ENCODE measurements at places on chromosomes 4 and X.

- DNase-seq: no peak
Measured at GRCh38 chr4:102612824-102613366, 111.7 kb downstream of the NFKB1 start.

GRCh38 chrX:130211415-130212186, 39.8 kb downstream of the RAB33A start:
- DNase-seq: no peak

DNA sequence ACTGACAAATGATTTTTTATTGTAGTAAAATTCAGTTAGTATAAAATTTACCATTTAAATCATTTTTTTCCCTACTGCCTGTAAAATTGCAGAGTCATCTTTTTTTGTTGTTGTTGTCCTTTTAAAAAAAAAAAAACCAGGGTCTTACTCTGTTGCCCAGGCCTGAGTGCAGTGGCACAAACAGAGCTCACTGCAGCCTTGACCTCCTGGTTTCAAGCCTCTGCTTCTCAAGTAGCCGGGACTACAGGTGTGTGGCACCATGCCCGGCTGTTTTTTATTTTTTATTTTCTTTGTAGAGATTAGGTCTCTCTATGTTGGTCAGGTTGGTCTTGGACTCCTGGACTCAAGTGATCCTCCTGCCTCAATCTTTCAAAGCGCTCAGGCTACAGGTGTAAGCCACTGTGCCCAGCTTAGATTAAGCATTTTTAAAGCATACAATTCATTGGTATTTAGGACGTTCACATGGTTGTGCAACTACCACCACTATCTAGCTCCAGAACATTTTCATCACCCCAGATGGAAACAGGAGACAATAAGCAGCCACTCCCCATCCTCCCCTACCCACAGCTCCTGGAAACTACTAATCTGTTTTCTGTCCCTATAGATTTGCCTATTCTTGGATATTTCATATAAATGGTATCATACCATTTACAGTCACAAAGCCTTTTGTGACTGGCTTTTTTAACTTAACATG, 59.7 kb upstream of the PGRMC2 start:
- no peak for DNase-seq

DNA sequence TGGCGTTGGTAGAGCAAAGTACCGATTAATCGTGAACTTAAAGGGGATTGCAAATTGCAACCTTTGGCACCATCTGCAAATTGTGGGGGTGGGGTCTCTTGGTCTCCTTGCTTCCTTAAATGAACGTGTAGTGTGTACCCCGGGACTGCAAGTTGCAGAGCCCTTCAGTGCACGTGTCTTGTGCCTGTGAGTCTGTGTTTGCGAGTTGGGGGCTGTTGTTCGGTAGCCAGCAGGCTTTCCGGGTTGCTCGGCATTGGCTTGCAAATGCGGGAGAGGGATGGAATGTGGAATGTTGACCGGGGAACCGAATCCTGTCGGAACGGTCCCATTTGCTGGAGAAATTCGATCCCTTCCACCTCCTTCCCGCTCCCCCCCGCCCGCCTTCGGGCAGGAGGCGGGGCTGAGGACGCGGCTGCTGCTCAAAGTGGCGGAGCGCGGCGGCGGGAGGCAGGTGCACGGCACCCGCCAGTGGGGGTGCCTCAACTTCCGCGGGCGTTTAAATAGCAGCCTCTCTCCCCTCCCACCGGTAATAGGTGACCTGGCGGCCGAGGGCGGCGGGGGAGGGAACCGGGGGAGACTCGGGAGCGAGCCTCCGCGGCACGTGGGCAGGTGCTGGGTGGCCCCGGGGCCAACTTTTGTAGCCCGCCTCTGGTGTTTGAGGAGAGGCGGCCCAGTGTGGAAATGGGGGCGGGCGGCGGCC, 1.5 kb downstream of the JADE1 start:
- peak; percentile 78 for DNase-seq

- no peak for DNase-seq
Measured at GRCh38 chrX:42797651-42798269, 19.8 kb upstream of the PPP1R2C start.

DNA sequence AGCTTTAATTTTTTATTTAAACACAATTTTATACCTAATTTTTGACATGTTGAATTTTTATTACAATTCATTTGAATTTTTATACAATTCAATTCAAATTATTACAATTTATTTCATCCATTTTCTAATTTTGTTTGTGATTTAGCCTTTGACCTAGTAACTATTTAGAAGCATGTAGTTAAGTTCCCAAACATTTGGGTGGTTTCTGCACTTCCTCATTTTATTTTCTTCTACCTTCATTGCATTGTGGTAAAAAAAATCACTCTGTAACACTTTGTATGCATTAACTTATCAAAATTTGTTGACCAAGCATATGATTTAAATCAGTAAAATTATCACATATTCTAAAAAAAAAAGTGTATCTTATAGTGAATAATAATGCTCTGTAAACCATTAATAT, 928.9 kb downstream of the ARAP2 start:
- DNase-seq: no peak

DNA sequence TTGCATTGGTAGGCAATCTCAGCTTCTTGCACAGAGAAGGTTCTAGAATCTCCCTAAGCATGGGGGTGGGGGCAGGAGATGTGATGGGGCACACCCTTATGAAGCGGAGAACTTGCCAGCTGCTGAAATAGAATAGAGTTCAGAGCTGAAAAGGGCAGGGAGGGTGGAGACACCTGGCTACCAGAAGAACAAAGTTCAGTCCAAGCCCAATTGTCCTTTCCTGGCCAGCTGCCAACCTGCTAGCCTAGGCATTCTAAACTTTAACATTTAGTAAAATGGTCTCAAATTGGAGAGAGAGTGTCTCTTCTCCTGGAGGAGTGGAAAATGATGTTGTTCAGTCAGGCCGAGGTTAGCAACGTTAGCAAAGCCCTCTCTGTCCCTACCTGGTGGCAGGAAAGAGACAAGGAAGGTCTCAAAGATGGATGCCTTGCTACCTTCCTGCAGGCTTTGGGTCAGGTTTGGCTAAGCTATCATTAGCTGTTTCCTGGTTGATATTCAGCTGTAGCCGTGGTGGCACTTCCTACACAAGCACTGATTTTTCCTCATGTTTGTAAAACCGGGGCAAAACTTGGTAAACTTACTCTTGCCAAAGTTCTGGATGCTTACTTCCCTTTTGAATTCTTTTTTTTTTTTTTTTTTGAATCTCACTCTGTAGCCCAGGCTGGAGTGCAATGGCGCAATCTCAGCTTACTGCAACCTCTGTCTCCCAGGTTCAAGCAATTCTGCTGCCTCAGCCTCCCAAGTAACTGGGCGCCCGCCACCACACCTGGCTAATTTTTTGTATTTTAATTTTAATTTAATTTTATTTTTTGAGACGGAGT, 34.7 kb upstream of the NYX start:
- no peak for DNase-seq

DNA sequence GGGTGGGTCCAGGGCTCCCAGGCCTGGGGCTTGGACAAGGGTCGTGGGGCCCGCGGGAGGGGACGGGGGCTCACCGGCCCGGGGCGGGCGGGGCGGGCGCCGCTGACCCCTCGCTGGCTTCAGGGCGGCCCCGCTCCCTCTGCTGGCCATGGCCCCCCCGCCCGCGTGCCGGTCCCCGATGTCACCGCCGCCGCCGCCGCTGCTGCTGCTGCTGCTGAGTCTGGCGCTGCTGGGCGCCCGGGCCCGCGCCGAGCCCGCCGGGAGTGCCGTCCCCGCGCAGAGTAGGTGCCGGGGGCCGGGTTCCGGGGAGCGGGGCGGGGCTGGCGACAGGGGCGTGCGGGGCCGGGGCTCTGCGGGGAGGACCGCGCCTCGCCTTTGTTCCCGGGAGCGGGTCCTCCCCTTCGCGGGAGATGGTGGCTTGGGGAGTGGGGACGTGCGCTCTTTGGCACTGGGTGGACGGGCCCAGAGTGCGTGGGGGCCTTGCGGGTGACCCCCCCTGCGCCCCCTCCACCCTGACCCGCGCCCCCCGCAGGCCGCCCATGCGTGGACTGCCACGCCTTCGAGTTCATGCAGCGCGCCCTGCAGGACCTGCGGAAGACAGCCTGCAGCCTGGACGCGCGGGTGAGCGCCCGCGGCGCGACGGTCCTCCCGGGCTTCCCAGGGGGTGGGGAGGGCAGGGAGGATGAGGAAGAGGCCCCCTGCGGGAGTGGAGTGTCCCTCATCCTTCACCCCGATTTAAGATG, 16.8 kb upstream of the NAT8L start:
- peak; percentile 74 for DNase-seq

GRCh38 chr4:101265816-101266172, 81.5 kb downstream of the PPP3CA start:
- no peak for DNase-seq

DNA sequence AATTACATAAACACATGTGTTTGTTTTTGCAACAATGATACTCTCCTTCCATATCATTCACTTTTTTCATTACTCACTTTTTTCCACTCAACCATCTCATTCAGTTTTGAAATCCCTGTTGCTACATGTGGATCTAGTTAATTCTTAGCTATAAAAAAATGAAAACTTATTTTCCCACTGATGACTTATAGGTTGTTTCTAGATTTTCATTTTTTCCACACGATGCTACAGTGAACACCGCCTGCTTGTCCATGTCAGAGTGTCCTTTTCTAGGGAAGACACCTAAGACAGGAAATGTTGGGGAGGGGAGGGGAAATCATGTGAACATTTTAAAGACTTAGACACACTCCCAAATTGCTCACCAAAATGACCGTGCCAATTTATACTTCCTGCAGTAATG, 70.2 kb downstream of the SUPT20HL2 start:
- no peak for DNase-seq

DNA sequence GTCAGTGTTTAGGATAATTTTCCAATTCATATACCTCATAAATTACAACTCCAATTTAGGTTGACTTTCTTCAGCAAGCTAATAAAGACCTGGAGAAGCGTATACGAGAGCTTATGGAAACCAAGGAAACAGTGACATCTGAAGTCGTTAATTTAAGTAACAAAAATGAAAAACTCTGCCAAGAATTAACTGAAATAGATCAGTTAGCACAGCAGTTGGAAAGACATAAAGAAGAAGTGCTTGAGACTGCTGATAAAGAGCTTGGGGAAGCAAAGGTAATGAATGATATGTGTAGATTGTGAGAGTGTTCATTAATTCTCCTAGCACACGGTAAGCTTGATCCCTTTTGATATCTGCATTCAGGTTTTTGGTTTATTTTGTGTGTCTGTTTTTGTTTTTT, 16.8 kb downstream of the CEP135 start:
- DNase-seq: no peak

DNA sequence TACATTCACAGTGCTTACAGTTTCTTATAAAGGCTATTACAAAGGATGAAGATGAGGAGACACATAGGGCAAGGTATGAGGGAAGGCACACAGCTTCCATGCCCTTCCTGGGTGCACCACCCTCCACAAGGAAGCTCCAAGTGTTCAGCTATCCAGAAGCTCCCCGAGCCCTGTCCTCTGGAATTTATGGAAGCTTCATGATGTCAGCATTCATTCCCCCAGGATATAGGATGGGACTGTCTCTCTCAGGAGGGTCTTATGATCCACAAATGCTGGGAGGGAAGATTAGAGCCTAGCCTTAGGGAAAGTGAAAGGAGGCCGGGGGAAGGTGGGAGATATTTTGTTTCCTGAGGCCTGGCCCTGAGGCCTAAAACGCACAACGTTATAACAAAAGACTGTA, 236.0 kb downstream of the ANK2 start:
- no peak for DNase-seq

DNA sequence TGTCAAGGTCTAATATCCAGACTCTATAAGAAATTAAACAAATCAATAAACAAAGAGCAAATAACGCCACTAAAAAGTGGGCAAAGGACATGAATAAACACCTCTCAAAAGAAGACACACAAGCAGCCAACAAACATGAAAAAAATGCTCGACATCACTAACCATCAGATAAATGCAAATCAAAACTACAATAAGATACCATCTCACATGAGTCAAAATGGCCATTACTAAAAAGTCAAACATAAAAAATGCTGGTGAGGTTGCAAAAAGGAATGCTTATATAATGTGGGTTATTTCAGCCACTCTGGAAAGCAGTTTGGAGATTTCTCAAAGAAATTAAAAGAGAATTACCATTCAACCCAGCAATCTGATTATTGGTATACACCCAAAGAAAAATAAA, 481.1 kb downstream of the STPG2 start:
- no peak for DNase-seq

GRCh38 chr4:153513596-153513995, 47.4 kb downstream of the TMEM131L start:
- no peak for DNase-seq

DNA sequence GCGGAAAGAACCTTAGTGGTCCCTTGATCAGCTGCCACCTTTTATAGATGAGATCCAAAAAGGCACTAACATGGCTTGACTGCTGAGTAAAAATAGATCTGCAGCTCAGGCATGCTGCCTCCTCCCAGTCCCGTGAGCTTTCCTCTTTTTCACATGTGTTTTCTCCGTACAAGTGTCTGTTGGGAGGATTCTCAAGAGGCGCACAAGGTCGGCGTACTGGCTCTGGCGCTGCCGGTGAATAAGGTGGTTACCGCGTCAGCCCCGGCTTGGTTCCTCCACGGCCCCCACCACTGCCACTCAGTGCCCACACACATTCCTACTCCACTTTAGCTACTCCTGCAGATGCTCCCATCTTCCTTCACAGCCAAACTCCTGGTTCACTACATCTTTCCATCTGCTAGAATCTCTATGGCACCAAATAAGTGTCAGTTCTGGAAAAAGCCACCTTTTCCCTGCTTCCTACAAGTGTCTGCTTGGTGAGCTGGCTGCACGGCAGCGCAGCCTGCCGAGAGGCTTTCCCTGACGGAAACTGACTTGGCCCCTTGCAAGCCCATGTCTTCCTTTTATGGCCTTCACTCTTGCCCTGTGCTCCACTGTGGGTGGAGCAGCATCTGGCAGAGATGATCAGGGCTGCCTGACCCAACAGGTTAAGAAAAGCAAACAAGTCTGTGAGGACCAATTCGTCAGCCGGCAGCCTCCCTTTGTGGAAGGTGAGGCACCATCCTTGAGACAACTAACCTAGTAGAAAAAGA, 99.8 kb downstream of the KLHL8 start:
- no peak for DNase-seq

- DNase-seq: no peak
Measured at GRCh38 chr4:7187168-7187535, 5.2 kb upstream of the SORCS2 start.

DNA sequence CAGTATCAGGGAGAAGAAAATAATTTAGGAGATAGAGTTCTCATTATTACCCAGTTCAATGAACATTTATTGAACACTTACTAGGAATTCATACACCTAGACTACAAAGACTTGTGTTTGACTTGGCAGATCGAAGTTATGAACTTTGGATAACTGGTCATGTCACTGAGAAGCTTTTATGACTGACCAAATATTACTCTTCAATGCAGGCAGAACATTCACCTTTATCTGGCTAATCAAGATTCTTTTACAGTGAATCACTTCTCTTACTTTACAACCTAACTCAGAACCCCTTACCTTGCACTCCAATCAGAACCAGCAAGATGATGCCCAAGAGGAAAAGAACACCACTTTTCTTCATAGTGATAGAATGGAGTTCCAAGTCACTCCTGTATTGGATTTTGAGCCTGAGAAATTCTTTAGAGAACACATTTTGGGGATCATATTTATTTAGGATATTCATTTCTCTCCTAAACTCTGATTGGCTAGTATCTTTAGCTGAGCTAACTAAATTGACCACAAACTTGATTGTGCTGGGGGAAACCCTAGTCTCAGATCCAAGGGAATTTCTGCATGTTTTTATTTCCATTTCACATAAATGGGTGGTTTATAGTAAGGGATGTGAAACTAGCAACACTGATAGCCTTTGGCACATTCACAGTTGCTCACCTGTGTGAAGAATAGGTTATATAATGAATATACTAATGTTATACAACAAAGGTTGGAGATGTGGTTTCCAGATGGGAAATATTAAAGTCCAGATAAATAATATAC, at the start of gene CXCL9:
CXCL9 (minus strand) TSS at position 421 of the 774 bp plus-strand sequence; CDS start at position 361, 60 bp downstream.
- DNase-seq: no peak

GRCh38 chr4:2663275-2663674, 92.9 kb downstream of the TNIP2 start:
- DNase-seq: no peak
